Stimulated activated CD4-positive, alpha-beta T cell treated with anti-CD3 and anti-CD28 coated beads, Interleukin-1b, Interleukin-23, amount 100 ng/mL, for 24 hours (primary cell): ENCODE measurements at places on chromosomes 5 and 9.

DNA sequence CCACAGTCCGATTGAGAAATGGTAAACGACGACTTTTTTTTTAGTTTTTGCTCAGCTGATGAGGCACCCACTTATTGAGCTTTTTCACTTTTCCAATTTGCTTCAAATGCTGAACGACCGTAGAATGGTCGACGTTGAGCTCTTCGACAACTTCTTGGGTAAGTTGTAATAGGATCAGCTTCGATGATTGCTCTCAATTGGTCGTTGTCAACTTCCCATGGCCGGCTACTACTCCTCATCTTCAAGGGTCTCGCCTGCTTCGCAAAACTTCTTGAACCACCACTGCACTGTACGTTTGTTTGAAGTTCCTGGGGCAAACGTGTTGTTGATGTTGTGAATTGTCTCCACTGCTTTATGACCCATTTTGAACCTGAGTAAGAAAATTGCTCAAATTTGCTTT, 35.7 kb downstream of the NSD1 start:
- DNase-seq = no peak

DNA sequence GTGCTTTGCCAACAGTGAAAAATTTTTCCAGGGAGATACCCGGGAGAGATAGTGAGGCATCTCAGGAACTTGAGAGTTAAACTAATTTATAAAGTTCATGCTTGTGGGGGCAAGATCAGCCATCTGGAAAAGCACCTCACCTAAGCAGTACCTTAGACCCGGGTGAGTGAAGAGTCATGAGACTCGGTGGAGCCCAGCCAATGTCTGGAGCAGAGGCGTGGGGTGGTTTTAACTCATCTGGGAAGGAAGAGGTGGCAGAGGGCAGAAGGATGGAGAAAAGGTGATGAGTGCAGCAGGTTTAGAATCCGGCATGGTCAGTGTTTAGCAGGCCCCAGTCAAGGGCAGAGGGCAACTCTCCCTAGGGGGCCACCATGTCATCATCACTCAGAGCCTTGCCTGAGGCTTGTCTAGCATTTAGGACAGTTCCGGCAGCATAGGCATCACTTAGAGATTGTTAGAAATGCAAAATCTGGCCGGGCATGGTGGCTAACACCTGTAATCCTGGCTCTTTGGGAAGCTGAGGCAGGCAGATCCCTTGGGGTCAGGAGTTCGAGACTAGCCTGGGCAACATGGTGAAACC, 4.3 kb upstream of the RNF183 start:
- no peak for DNase-seq

DNA sequence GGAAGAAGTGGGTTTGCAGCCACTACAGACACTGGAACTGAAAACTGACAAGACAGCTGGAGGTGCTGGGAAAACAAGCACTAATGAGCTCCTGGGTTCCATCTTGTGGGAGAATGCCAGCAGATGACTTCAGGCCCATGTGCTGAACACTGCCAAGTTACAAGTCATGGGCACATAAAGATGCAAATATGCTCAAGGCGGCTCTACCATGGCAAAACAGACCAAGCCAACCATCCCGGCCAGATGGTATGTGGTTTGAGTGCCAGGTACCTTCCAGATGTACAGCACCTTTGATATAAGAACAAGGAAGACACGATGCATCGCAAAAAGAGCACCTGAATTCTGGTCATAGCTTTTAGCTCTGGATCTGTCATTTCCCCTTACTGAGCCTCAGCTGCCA, 19.9 kb downstream of the TNFSF8 start:
- DNase-seq = no peak

GRCh38 chr5:122310889-122311288, 1.1 kb upstream of the SNCAIP start:
- DNase-seq = no peak

GRCh38 chr5:157721159-157721558, 10.1 kb upstream of the THG1L start:
- no peak for DNase-seq

DNA sequence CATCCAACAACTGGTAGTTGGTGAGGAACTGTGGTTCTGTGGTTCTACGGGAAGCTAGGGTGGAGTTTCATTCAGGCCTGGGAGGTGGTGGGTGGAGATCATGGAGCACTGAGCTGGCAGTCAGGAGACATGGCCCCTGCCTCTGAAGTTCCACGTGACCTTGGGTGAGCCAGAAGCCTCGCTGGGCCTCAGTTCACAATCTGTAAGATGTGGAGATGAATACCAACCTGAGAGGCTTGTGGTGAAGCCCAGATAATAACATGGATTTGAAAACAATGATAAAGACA, 177.9 kb downstream of the MACROH2A1 start:
- no peak for DNase-seq

- DNase-seq = no peak
These were observed 60.5 kb downstream of the ERCC6L2 start for GRCh38 chr9:95935861-95936578.

GRCh38 chr9:99299211-99300102, 77.4 kb downstream of the SEC61B start:
- no peak for DNase-seq

DNA sequence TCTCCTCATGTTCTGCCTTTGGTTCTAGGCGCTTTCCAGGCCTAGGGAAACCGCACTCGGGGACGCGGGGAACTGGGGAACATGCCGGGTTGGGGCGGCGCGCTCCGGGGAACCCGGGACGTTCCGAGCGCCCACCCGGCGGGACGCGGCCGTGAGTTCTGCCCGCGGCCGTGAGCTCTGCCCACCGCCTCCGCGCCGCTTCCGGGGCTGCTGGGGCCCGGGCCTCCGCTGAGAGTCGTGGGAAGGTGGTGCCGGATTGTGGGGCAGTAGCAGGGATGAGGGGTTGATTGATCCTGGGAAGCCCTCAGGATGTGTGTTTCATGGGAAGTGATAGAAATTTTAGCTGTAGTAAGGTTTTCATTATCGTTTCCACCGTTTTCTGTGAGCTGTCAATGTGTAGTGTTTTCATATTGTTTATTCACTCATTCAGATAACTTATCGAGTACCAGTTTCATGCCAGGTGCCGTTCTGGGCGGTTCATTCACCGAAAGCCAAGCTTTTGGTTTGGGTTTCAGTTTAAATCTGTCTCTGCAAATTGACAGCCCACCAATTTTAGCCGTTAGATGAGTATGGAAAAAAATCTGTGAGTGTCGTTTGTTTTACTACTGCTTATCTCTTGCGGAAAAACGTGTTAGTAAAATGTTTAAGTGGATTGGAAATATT, 657 bp downstream of the MTRR start:
- no peak for DNase-seq

- DNase-seq = no peak
These were observed 326.3 kb downstream of the SLCO4C1 start for GRCh38 chr5:101969742-101970141.

GRCh38 chr9:132031467-132032237, 48.0 kb downstream of the MED27 start:
- no peak for DNase-seq

- DNase-seq = no peak
These were observed 37.0 kb downstream of the MRPS30 start for GRCh38 chr5:44845777-44846176.

DNA sequence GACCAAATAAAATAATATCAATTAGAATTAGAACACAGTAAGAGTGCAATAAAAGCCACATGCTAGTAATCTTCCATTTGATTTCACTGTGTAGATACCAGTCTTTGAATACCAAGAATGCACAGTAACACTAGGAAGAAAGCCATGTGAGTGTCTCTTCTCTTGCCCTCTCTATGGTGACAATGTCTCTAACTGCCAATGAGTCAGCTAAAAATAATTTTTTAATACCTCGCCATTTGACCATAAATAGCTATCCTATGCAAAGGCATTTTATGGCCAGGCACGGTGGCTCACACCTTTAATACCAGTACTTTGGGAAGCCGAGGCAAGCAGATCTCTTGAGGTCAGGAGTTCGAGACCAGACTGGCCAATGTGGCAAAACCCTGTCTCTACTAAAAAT, 30.6 kb downstream of the EDIL3 start:
- DNase-seq = no peak

GRCh38 chr5:157912621-157913325, 53.8 kb upstream of the CLINT1 start:
- DNase-seq = no peak

DNA sequence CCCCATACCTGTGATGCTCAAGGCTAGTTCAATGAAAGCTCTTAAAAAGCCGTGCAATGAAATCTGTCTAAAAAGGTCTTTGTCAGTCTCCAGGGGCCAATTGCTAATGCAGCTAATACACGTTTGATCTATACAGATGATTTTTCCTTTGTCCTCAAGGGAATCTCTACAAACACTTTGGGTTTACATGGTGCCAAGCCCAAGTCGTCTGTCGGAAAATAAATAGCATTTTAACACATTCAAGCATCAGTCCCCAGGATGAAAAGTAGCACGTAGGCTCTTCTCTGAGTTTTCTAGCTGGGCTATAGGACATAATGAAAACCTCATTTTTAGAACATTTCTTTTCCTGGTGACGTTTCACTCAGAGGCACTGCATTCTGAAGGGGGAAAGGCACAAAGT, 477.4 kb upstream of the WWC1 start:
- no peak for DNase-seq

DNA sequence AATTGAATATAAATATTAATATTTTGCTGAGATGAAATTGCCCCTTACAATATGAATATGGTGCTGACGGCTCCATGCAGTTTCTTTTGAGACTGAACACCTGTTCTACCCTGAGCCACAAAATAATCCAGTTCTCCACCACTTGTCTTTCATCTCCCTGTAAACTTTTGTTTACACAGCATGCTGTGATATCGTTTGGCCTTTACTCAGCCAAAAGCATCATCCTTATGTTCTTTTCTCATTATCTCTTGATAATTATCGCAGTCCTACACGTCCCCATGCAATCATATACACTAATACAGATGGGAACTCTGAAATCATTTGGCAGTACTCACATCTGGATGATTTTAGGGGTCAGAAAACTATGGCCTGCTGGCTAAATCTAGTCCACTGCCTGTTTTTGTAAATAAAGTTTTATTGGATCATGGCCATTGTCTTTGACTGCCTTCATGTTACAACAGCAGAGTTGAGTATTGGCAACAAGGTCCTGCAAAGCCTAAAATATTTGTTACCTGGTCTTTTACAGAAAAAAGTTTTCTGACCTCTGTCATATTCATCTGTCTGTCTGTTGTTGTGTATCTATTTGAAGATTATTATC, 53.3 kb downstream of the AOPEP start:
- DNase-seq = no peak

GRCh38 chr5:53983568-53984460, 326.6 kb downstream of the ARL15 start:
- no peak for DNase-seq

DNA sequence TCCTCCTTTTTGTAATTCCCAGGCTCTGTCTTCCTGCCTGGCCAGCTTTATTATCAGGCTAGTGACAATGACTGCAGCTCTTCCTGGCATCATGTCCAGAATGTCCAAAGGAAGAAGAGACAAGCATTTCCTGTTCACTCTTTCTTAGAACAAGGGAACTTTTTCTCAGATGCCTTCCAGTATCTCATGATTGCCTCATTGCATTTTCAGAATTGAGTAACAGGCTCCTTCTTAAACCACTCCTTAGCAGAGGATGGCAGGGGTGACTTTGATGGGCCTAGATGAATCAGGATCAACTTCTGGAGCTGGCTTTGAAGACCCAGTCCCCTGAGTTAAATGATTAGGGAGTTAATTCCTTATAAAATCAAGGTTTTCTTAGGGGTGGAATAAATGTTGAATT, 92.9 kb upstream of the RASGRF2 start:
- no peak for DNase-seq

DNA sequence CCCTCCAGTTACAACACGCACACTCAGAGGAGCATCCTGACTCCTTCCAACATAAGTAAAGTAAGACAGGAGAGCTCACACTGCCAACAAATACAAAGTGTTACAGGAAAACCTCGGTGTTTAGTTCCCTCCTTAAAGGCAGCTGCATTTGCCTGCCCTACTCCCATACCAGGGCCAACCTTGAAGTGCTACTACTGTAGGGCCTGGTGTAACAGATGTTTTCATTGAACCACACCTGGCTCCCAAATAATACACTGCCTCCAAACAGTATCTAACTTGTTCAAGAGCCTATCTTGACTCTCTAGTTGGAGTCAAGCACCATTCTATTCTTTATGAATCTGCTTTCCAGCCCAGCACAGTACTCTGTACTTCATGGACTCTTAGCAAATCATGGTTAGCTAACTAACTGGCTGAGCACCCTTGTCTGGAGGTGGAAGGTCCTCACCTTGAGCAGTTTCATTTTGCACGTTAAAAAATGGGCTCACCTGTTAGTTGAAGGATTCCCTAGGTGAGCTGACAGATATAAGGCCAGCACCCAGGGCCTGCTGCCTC, 34.6 kb downstream of the TTC39B start:
- DNase-seq = no peak

DNA sequence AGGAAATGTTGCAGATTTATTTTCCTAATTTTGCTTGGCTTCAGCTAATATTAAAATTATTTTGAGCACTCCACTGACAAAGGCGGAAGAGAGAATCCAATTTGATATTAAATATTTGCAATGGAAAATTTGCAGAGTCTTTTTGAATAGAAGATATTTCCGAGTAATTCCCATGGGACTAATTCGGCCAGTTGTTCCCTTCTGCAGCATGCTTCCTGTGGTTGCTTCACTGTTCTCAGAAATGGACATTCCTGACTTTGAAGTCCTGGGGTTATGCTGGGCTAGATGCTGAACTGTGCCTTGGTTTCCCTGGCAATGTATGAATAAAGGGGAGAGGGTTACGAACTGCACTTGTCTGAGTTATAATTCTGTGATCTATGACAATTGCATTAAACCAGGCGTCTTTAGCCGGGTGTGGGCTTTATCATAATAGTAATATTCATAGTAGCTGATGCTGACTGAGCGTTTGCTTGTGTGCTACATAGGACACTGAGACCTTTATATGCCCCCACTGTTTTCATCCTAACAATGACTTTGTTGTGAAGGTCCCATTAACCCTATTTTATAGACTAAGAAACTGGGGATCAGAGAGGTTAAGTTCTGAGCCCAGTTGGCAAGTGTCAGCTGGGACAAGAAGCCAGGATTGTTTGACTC, 114.5 kb upstream of the SPRY4 start:
- DNase-seq = no peak

- DNase-seq = no peak
These were observed 51.5 kb downstream of the SEMA4D start for GRCh38 chr9:89446261-89446960.

GRCh38 chr9:113669522-113670115, 206.1 kb downstream of the RGS3 start:
- no peak for DNase-seq
